ENCODE measurements at places on chromosomes 5 and 9.

GRCh38 chr9:109627042-109627441 lies 128.9 kb upstream of the PTPN3 start:
- no peak for DNase-seq

DNA sequence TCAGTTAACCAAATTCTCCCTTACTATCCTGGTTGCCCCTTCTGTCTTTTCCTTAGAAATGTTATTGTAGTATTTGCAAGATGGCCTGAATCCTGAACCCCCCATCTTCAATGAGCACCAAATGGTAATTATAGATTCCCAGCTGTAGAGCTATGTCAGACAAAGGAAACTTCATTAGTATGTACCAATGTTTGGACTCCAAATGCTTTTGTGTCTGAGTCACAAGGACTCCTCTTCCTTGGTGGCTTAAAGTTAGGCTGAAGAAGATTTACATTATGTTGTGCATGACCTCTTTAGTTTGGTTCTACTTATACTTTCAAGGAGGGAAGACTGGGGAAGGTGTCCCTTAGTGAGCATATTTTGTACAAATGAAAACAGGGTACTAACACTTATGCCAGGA lies 105.9 kb upstream of the CDKN2B start:
- no peak for DNase-seq

DNA sequence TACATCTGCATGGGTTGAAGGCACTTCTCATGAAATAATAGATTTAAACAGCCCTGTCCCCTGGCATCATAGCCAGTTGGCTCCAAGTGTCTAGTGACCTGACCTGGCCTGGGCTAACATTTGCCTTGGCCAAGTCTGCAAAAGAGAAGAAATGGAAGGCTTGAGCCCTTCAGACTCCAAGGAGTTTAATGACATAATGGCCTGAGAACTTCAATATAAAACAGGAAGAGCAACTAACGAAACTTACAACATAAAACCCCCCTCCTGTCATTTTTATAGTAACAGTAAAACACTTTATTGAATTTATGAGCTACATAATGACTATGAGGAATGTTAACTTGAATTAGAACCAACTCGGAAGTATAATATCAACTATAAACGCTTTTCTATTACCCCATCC lies 218.8 kb upstream of the TBCA start:
- no peak for DNase-seq

DNA sequence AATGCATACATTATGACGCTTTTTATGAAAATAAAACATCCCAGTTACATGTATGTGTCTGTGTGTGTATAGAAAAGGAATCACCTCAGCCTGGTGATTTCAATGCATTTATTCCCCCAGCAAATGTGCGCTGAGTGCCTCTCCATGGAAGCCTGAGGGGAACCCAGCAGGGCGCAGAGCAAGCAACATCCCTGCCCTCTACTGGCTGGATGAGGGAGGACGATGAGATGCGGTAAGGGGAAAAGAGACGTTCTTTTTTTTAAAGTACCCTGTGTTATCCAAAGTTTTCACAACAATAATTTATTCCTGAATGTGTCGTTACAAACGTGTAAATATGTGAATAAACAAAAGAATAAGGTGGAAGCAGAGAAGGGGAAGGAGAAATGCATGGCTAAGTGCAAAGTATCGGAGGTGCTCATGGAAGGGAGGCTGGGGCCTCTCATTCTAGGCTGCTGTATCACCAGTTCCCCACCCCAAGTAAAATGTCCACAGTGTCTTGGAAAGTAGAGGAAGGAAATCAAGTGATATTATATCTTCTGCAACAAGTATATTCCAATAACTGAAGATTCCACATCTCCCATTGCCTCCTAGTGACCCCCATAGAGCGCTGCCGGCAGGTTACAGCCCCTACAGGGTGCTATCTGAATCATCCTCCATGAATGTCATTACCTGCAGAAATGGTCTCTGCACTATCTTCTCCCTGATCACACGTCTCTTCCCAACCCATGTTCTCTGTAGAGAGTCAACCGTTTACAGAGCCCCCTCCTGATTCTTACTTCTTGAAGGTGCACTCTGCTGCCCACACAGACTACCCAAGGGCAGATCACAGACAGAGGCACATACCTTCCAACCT lies 13.0 kb upstream of the ABLIM3 start:
- peak; percentile 43 for DNase-seq

DNA sequence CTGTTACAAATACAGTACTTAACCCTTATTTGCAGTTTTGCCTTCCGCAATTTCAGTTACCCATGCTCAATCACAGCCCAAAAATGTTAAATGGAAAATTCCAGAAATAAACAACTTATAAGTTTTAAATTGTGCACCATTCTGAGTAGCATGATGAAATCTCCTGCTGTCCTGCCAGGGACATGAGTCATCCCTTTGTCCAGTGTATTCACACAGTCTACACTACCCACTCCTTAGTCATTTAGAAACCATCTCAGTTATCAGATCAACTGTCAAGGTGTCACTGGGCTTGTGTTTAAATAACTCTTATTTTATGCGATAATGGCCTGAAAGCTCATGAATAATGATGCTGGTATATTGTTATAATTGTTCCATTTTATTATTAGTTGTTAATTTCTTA lies 95.8 kb downstream of the PLCXD3 start:
- no peak for DNase-seq

DNA sequence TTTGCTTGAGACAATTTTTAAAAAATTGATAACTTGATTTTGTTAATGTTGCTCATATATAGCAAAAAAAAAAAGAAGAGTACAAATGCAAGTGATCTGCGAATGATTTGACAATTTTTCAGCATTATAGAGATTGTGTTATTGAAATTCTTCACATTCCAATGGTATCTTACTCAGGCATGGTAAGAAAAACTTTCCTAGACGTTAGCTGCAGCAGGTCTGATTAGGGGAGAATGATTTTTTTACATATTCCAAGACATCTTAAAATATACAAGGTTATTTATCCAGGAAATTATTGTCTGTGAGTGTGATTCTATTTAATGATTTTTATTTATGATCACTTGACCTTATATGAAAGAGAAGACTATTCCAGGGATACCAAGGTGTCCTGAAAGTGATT lies 361.9 kb downstream of the MAT2B start:
- DNase-seq = no peak

DNA sequence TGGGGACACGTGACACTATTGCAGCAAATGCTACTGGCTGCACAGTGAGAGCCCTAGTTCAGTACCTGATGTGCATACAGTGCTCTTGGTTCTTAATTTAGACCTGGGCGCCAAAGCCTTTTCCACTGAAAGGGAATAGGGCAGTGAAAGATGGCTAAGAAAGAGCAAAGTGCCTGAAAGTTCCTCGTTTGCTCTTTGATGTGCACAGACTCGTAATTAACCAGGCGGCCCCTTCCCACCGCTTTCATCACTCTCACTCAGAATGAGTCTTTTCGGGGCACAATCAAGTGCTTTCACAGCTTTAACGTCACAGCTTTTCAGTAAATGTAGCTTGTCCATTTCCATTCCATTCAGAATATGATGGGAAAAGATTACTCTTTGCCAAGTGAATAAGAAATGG lies 116.6 kb upstream of the ADRA1B start:
- DNase-seq = no peak

- no peak for DNase-seq
These were observed 17.1 kb upstream of the EPB41L4A start for GRCh38 chr5:112436144-112436543.

- DNase-seq = no peak
These were observed 126.9 kb downstream of the DOCK2 start for GRCh38 chr5:169764018-169764378.

GRCh38 chr5:68255305-68256120 lies 40.0 kb downstream of the PIK3R1 start:
- no peak for DNase-seq

GRCh38 chr9:105908069-105908468 lies 213.7 kb downstream of the TMEM38B start:
- DNase-seq = no peak

GRCh38 chr9:110750272-110750671 lies 81.7 kb downstream of the MUSK start:
- DNase-seq = no peak

GRCh38 chr5:178216088-178216534 lies 11.8 kb downstream of the HNRNPAB start:
- peak; percentile 65 for DNase-seq

DNA sequence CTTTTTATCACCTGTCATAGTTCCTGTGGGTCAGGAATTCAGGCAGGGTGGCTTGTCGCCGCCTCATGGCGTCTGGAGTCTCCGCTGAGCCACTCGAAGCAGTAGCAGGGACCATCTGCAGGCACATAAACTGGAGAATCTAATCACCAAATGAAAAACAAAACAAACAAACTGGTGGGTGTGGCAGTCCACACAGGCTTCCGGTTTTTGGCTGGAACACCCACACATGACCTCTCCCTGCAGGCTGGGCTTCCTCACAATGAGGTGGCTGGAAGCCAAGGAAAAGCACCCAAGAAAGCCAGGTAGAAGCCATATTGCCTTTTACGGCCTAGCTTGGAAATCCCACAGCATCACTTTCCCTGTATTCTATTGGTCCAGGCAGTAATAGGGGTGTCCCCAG lies 197.0 kb downstream of the SYK start:
- no peak for DNase-seq

Data from KBM-7 (cell line).